Epithelial cell of prostate (primary cell): ENCODE measurements at places on chromosomes 12 and 14.

DNA sequence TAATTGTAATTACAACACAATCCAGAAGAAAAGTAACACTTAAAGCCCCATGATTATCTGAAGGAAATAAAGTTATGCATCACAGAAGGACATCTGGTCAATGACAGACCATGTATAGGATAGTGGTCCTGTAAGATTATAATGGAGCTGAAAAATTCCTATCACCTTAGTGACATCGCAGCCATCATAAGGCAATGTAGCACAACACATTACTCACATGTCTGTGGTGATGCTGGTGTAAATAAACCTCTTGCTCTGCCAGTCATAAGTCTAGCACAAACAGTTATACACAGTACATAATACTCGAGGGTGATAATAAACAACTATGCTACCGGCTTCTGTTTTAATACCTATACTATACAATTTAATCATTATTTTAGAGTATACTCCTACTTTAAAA lies 11.2 kb downstream of the ATG2B start:
- DNase-seq: no peak

GRCh38 chr12:40597133-40597532 lies 95.1 kb upstream of the CNTN1 start:
- DNase-seq: no peak

GRCh38 chr14:46108228-46108627 lies 543.4 kb downstream of the RPL10L start:
- no peak for DNase-seq

DNA sequence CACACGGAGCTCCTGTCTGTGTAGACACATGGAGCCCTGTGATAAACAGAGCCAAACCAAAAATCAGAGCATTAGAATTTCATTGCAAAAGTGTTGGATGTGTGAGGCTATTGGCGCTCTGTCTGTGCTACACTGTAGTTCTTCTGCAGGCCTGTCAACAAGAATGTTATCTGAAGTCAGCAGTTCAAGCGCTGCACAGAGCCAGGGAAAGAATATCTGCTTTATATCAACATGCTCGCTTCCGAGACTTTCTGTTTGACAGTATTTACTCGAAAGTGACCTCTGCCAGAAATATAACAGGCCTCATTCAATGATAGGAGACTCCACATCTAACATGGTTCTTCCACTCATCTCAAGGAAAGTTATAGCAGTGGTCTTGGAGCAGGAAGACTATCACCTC lies 118.3 kb downstream of the CCER1 start:
- no peak for DNase-seq

- DNase-seq: no peak
Observed at GRCh38 chr12:132390287-132391076, 61.1 kb upstream of the GALNT9 start.

- no peak for DNase-seq
Observed at GRCh38 chr14:45123271-45123670, 11.0 kb downstream of the FKBP3 start.

DNA sequence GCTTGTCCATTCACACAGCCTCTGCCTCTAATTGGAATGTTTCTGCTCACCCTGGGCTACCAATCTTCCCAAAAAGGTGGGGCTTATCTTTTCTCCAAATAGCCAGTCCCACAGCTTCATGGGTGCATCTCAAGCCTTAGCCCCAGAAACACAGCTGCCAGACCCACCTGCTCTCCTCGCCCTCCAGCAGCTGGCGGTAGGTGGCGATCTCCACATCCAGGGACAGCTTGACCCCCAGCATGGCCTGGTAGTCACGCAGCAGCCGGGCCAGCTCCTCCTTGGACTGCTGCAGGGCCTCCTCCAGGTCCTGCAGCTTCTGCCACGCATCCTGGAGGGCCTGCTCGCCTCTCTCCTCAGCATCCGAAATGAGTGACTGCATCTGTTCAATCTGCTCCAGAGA lies 11.1 kb downstream of the KRT77 start:
- no peak for DNase-seq

DNA sequence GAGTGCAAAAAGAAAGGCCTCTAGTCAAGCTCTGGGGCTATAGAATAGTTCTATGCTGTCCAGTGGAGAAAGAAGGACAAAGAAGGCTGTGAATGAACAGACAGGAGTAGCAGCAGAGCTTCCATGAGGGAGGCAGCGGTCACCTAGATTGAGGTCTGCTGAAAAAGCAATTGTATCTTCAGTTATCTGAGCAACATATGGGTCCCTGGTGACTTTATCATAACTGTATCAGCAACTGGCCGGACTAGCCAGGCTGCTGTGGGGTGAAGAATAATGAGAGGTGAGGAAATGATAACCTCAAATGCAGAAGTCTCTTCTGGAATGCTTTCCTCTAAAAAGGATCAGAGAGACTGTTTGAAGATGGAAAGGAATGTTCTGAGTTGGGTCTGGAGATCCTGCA lies 971.3 kb upstream of the TMEM132C start:
- no peak for DNase-seq

DNA sequence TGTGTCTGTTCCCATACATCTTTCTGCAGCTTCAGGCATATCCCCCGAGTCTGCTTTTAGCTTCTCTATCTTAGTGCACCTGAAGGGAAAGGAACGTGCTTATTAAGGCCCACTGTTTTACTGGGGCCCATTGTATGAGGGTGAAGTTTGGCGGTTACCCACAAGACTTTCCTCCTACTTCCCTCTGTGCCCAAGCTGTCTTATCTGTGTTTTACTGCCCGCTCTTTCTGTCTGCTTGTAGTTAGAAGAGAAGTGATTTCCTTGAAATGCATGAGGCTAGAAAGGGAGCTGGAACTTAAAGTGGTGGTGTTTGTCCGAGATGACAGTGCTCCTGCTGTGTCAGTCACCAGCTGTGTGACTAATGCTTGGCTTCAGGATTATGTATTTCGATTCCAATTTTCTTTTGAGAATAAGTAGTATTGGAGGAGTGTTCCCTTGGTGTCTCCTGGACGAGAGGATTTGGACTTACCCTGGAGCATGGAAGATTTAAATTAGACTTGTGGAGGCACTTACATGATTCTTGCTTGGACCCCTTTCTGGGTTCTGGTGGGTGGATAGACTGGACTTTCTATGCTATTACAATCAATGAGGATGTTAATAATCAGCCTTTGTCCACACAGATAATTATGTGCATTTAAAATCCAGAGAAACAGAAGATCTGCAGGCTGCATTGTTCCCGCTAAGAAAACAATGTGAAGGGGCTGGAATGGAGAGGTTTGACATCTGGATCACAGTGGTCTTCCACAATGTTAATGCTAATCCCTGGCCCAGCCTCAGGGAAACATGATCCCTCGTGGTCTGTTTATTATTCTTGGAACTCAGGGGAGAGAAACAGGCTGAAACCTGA lies 13.9 kb upstream of the KRT86 start:
- DNase-seq: no peak

GRCh38 chr12:111445726-111446581 lies 40.2 kb downstream of the SH2B3 start:
- no peak for DNase-seq

DNA sequence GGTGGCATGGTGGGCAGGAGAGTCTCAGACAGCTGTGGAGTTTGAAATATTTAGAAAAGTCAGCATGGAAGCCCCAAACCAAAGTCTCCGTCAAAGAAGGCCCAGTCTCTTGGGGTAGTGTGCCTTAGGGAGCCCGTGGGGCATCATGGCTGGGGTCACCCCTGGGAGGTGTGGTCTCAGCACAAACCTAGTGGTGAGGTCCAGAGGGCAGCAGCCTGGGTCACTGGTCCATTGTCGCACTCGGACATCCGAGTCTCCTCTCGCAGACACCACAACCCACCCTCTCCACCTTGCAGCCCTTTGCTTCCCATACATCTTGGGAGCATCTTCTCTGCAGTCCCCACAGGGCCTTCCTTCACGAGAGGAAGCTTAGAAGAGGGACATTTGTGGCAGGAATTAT lies 588.0 kb upstream of the TMEM132C start:
- DNase-seq: no peak

GRCh38 chr14:104135121-104135903 lies 3.1 kb upstream of the KIF26A start:
- no peak for DNase-seq

DNA sequence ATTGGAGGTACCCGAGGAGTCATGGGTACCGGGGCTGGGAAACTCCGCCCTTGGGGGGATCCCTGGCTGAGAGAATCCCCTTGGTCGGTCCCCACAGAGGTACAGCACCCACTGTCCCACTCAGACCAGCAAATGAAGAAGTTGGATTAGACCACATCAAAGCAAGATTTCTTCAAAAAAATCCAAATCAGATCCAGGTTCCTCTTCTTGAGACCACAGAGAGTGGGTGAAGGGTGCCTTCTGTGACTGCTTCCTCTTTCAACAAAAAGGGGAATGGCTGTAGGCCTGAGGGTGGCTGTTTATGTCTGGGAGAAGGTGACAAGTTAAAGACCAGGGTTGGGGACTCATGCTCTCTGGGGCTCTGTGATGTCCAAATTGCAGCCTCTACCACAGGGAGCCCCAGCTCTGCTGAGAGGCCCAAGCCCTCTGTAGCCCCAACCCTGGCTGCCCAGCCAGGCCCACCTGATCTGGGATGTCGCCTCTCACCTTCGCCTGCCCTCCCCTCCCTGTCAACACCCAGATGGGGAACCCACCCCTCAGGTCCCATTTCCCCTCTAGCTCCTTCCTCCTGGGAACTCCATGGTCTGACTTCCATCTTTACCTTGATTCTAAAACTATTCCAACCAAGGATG lies 50.9 kb downstream of the ZFP36L1 start:
- DNase-seq: no peak

- no peak for DNase-seq
Observed at GRCh38 chr12:111636209-111636945, 37.3 kb upstream of the ATXN2 start.

DNA sequence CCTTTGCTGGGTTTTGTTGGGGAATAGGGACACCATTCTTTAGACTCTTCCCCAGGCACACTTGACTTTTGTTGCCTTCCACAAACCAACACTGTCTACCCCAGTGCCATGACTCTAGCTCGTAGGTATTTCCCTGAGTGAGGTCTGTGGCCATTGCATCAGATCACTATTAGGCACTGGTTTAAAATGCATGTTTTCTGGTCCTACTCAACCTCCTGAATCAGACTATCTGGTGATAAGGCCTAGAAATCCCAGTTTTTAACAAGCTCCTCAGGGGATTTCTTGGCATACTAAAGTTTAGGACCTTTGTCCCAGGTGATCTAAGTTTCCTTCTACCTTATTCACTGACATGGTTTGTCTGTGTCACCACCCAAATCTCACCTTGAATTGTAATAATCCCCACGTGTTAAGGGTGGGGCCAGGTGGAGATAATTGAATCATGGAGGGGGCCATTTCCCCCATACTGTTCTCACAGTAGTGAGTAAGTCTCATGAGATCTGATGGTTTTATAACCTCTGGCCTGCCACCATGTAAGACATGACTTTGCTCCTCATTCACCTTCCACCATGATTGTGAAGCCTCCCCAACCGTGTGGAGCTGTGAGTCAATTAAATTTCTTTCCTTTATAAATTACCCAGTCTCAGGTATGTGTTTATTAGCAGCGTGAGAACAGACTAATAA lies 87.8 kb upstream of the PSMC1 start:
- peak; percentile 1 for DNase-seq

DNA sequence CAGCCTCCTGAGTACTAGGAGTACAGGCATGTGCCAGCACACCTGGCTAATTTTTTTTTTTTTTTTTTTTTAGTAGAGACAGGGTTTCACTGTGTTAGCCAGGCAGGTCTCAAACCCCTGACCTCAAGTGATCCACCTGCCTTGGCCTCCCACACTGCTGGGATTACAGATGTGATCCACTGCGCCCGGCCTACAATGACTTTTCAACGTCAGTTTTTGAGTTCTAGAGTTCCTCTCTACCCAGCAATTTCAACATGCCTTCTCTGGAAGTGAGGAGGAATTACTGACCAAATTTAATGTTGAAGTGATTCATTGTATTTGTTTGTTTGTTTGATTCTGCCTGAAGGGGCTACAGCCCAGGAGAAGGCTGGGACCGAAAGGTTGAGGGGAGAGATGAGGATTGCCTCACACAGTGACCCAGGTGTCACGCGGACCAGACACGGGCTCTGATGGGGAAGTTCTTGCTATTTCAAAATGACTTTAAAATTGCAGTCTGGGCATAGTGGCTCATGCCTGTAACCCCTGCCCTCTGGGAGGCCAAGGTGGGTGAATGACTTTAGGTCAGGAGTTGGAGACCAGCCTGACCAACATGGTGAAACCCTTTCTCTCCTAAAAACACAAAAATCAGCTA lies 8.6 kb upstream of the DENR start:
- DNase-seq: no peak

DNA sequence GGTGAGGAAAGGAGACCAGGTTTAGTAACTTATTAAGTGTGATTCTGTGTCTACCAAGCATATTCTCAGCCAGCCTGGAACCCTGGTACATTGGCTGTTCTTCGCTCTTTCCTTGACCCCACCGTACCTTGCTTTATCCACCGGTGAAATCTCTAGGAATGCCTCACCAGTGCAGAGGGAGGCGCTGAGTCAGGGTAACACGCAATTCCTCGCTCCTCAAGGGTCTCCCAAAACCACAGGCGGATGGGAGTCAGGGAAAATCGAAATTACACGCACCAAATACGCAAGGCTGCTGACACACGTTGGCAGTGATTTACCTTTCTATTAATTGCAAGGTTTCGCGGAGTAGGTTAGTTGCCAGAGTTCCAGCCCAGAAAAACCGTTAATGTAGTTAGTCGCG lies 845 bp downstream of the L3HYPDH start:
- no peak for DNase-seq

DNA sequence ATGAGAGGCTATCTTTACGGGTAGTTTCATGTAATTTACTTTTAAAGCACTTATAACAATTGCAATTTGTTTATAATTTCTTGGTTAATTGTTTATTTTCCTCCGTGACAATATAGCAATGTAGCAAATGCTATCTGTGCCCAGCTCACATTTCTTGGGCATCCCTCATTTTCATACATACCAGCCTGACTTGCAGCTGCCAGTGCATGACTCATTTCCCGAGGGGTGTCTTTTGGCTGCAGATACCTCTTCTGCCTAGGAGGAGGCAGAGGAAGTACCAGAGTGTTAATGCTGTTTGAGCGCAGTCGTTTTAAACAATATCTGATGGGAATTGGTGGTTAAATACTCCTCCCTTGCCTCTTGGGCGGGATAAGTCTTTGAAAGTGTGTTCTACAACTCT lies 104.2 kb upstream of the ABCD2 start:
- DNase-seq: peak; percentile 10
